Stimulated activated CD8-positive, alpha-beta memory T cell treated with anti-CD3 and anti-CD28 coated beads, Interleukin-7, amount 100 ng/mL, for 48 hours (primary cell): ENCODE measurements at places on chromosomes 12 and 14.

DNA sequence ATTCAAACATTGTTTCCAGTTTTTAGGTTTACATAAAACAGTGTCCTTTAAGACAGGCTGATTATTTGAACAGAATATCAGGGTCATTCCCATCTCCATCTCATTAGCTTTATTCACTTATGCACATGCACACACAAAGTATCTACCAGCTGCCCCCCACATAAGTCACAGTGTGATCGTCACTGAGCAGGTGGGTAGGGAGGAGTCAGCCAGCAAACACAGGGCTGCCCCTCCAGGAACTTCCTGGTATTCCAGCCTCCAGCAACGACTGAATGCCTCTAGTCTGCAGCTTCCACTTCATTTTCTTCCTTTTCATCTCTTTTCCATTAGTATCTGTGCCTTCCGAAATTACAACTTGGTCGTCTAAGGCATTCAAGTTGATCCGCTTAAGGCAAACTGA lies 48.8 kb upstream of the FOXN3 start:
- DNase-seq, result no peak

DNA sequence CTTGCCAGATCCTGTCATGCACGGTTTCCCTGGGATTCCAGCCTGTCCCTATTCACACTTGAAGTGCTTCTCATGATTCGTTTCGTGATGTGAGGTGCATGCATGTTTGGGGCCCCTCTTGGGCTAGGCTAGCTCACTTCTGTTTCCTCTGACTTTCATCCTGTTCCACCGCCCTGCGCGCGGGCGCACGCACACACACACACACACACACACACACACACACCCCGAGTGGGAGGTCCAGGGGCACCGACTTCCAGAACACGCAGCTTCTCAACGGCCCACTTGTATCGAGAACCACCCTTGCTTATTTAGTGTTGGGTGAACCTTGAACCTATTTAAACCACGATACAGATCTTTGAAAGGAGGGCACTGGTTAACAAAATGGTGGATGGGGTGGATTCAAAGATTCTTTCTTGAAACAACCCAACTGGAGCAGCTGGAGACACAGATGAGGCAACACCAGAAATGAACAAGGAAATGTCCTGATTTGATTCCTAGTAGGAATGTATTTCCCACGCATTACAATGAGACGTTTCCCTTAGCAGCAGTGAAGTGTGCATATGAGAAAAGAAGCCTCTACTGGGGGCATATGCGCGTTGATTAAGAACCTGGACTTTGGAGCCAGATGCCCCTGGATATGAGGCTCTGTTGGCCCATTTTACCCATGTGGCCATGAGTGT lies 16.3 kb downstream of the ELK3 start:
- no peak for DNase-seq

DNA sequence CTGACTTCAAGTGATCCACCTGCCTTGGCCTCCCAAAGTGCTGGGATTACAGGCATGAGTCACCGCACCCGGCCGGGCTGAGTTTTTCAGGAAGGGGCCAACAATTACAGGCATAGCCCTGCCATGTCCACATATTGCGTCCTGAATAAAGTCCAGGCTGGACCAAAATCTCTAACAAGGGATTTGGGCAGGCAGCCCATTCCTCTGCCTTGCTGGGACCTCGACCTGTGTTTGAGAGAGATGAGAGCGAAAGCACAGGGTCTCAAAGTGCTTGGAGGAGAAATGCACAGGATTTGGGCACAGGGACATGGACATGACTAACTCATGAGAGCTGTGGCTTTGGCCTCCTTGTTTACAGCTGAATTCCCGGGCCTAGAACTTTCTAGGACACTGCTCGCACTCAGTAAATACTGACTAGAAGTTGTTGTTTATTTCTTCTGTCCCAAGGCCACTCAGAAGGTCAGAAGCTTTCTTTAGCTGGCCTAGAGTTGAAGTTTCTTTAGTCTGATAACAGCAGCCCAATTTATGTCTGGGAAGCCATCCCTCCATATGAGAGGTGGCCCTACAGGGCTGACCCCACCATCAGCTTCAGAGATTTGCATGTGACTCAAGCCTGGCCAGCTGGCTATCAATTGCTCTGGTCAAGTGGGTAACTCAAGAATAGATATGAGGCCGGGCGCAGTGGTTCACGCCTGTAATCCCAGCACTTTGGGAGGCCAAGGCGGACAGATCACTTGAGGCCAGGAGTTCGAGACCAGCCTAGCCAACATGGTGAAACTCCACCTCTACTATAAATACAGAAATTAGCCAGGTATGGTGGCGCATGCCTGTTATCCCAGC lies 11.7 kb downstream of the CAMKK2 start:
- no peak for DNase-seq

DNA sequence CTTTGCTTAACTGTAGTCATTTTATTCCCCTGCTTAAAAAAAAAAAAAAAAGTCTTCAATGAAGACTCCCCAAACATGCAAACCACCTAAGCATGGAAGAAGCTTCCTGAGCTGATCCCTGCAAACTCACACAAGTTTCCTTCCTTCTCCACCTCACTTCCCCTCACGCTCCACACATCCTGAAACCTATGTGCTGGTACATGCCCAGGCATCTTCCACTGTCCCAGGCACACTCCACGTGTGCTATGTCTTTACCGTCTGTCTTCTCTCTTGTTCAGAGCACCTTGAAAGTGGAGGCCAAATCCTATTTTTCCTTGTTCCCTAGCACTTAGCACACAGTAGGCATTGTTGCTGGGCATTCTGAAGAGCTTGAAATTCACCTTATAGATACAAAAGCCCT lies 13.4 kb downstream of the LRIG3 start:
- DNase-seq, result no peak

- no peak for DNase-seq
Observed at GRCh38 chr14:72925815-72926291, 411 bp upstream of the DCAF4 start.

DNA sequence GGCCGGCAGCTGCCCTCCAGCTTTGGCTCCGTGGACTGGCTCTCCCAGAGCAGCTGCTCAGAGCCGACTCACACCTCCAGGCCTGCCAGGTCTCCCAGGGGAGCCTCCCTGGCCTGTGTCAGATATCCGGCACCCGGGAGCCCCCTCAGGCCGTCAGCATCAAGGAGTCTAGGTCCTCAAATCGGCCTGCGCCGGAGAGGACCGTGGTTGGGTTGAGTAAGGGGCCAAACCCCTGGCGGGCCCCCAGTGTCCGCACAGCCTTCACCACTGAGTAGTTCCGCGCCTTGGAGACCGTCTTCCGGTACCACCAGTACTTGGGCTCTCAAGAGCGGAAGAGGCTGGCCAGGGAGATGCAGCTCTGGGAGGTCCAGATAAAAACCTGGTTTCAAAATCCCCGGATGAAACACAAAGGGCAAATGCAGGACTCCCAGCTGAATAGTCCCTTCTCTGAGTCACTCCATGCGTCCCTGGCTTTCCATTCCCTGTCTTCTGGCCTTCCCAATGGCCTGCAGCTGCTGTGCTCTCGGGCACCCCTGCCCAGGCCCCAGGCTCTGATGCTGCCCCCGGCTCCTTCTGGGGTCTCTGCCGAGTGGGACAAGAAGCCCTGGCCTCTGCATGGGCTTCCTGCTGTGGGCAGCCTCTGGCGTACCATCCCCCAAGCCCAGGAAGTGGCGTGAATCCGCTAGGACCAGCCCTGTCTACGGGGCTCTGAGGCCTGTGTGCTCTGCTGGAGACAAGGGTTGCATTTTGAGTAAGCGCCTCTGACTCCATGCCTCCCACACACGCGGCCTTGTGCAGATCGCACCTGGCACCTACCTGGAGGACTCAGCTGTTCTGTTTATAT lies 245.1 kb upstream of the ATXN7L3B start:
- DNase-seq, result no peak

- DNase-seq, result no peak
Observed at GRCh38 chr12:105384220-105384619, 53.7 kb downstream of the C12orf75 start.

DNA sequence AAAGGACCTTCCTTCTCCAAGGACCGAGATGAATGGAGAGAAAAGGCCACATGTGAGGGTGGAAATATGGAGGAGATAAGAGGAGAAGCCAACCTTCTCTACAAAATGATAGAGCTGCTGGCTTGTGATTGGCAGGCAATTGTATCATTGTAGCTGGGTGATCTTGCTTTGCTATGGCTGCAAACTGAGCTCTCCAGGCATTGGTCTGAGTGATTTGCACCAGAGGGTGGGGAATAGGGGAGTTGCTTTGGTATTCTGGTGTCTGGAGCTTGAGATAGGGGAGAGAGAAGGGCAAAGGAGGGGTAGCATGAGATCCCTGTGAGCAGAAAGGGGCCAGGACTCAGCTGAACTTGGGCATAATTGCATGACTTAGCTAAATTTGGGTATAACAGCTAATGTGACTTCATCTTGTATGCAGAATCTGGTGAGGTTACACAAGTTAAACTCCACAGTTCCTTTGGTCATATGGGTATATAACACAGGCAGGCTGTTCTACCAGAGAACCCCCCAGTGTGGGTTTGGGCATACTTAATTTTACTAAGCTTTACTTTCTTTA lies 72.0 kb downstream of the FOS start:
- DNase-seq, result no peak

GRCh38 chr12:124938587-124938986 lies 24.1 kb upstream of the UBC start:
- no peak for DNase-seq

DNA sequence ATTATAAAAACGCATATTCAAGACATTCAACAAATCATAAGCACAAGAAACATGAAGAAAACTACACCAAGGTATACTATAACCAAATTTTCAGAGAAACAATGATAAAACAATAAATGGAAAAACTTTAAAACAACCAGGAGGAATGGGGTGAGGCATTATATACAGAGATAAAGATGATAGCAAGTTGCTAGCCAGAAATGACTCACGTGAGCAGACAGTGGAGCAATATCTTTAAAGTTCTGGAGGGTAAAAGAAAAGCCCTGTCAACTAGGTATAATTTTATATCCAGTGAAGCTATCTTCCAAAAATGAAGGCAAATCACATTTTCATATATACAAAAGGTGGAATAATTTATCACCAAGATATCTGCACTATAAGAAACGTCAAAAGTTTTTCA lies 97.8 kb upstream of the PCED1B start:
- DNase-seq, result no peak

DNA sequence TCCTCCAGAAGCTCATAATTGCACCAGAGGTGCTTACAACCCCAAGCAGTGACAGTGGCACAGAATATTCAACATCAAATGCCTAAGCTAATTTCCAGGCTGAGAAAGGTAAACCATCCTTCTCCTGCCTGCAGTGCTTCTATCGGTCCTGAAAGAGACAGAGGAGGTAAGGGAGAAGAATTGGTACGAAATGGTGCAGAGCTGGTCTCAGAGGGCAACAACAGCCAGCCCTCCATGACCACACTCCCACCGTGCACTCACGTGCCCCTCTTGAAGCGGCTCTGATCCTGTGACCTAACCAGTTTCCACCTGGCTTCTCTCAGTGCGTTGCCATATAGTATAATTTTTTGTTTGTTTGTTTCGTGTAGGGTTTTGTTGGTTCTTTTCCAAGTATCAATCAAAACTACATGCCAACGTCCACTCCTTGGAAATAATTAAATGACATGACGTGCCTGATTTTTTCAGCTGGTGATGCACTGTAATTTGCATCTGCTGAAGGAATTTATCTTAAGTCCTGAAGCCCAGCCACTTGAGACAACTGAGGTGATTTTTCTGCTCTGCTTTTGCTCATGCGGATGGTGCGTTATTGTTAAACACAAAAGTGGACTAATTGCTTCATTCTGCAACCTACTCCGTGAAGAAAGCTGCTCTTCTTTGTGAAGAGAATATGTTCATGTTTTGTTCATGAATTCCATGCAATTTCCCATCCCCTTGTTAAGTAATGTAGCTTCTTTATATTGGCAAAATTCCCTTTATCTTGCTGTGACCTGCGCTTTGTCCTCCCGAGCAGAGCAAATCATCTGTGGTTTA lies 1.3 kb upstream of the ATP2A2 start:
- no peak for DNase-seq

DNA sequence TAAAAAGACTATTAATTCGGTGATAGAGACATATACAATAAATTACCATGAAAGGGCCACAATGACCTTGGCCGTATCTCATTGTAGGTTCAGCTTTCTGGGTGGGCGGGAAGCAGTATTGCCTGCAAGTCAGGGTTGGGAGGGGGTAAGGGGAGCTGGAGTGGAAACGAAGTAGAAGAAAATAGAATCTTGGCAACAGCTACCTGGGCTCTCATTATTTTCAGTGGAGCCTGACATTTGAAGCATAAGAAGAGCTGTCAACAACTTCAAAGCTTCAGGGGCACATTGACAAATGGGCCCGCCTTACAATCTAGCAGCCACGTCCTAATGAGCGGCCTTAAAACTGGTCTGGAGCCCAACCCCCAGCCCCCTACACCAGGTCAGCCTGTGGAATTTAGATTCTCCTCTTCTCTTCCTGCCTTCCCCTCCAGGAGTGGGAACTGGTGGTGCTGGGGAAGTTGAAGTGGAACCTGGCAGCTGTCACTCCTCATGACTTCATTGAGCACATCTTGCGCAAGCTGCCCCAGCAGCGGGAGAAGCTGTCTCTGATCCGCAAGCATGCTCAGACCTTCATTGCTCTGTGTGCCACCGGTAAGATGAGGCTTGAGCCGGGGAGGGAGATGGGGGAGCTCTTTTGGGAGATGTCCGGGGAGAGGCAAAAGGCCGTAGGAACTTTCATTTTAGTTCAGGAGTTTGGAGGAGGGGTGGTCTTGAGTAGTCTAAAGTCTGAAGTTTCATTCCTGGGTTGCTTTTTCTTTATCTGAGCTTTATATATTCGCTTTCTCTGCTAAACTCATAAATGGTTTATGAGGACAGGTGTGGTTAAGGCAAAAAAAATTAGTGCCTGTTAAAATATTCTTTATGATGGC lies 5.0 kb downstream of the CCND2 start:
- no peak for DNase-seq

DNA sequence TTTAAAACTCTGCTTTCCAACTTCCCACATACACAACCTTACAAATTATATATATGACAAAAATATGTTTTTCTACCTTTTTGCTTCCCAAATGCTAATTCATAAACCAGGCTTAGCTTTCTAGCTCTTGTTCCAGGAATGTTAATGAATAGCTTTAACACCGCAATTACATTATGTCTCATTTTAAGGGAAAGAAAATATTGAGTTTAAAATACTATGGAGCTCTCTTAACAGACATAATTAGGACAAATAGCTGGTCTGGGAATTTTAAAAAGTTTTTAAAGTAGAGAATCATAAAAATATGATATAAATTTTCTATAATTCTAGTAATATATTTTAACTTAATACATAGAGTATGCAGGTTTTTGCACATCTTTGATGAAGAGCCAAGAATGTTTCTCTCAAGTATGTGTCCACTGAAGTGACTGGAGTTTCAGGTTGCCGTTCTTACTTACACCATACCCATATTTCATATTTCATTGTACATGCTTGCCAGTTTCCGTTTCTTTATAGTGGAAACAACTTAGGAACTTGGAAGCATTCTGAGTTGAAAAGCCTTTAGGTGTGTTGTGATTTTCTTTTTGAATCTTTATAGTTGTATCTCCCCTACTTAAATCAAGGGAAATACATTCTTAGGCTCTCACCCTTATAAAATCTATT lies 90.6 kb upstream of the SLCO1C1 start:
- DNase-seq, result no peak

GRCh38 chr12:52442600-52443061 lies 8.5 kb upstream of the KRT75 start:
- DNase-seq, result no peak

GRCh38 chr12:119117936-119118335 lies 60.8 kb upstream of the HSPB8 start:
- no peak for DNase-seq
